ENCODE measurements at places on chromosomes 7 and 10.
A peak's percentile ranks its signal among the peaks of the same experiment; 100 is the strongest.

GRCh38 chr7:70571403-70571934, 560.5 kb upstream of the GALNT17 start:
- peak; percentile 86 for DNase-seq

GRCh38 chr10:110358869-110359629, 54.3 kb upstream of the SMNDC1 start:
- peak; percentile 67 for DNase-seq

GRCh38 chr7:64892666-64893309, 10.3 kb upstream of the ZNF273 start:
- DNase-seq: no peak

DNA sequence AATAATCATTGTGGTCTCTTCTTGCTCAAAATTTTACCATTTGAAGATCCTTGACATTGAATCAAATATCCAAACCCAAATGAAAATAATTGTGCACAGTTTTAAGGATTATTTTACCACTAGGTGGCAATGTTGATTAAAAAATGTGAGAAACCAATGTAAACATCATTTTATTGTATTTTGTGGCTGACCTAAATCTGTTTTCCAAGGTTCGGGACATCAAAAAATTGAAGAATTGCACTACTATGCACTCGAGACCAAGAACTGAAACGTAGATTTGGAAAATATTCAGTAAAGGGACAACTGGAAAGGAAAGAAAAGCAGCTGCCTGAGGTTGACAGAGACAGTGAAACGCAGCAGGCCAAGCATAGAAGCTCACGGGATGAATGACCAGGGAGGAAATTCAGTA, 259.3 kb downstream of the SNX13 start:
- no peak for DNase-seq

- peak; percentile 32 for DNase-seq
Observed at GRCh38 chr7:34652809-34653208, 5.2 kb upstream of the NPSR1 start.

DNA sequence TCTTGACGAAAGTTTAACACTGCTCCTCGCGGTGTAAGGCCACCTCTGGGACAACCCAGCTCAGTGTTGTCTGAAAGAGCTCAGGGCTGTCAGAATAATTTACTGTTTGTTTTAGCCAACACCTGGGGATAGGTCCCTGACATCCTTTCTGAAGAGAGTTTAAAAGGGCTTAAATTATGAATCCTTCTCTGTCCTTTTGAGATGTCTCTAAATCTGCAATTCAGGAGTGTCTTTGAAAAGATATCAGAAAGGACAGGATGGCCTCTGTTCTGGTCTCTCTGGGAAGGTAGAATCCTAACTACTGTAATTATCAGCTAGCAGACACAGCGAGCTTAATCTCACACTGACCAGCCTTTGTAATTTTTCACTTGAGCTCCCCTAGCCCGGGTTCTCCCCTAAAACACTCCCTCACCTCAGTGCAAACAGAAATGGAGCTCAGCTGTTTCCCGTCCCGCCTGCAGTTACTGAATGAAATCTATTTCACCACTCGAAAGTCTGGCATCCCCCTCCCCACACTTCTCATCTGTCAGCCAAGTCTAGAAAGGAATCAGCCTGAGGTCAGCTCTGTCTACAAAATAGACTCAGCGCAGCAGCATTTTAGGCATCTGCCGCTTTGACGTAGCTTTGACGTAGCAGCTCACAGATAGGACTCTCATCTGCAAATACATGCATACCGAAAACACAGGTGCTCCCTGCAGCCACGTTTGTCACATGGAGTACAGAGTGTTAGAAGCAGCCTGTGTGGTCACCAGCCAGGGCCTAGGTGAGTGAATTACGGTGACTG, 4.8 kb downstream of the DYNC2I1 start:
- no peak for DNase-seq

- no peak for DNase-seq
Observed at GRCh38 chr7:102175423-102176170, 111.1 kb upstream of the SH2B2 start.

DNA sequence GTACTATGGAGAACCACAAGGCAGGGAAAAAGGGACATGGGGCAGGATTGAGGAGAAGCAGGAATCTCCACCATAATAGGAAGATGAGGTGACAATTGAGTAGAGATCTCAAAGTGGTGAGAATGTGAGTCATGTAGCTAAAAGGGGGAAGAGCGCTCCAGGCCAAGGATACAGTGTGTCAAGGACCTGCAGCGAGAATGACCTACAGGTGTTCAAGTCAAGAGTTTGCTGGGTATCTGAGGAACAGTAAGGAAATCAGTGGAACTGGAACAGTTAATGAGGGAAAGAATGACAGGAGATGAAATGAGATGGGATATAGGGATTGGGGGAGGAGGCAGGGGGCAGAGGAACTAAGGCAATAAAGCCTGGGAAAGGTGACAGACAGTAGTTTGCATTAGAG, 33.6 kb downstream of the SFR1 start:
- no peak for DNase-seq

- no peak for DNase-seq
Observed at GRCh38 chr10:76884673-76885275, 752.8 kb downstream of the KCNMA1 start.

GRCh38 chr7:20249920-20250319, 32.7 kb upstream of the MACC1 start:
- DNase-seq: no peak

DNA sequence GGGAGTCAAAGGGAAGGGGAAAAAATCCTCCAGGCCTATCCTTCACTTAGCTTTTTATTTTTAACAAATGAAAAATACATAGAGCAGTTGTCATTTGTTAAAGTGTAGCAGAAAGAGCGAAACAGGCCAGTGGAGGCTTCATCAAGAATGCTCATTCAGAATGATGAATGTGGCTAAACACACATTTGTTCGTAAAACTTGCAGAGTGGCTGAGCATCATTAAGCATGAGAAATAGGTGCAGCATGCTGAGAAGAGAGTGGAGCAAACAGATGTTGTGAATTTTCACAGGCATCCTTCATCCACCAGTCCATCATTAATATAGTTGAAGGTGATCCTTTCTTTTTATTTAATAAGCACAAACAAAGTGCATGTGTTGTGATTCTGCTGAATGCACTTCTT, 407.6 kb downstream of the LRMDA start:
- DNase-seq: no peak

GRCh38 chr7:114644455-114644854, 229.8 kb downstream of the FOXP2 start:
- no peak for DNase-seq

GRCh38 chr7:137996386-137996851, 5.5 kb downstream of the CREB3L2 start:
- DNase-seq: no peak

DNA sequence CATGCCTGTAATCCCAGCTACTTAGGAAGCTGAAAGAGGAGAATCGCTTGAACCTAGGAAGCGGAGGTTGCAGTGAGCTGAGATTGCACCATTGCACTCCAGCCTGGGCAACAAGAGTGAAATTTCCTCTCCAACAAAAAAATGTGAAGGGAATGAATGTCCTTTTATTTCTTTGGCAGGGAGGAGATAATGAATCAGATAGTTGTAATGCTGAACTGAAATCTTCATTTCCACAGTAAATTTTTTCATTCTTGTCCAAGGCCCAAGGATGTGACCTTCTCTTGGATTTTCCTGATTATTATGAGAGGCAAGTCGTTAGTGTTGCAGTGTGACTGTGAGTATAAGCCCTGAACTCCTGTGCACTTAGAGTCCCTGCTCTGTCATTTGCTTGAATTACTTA, 13.6 kb downstream of the STAMBPL1 start:
- DNase-seq: no peak

- DNase-seq: no peak
Observed at GRCh38 chr7:135098391-135098790, 49.5 kb upstream of the TMEM140 start.

All from LoVo (cell line).